A549 treated with dexamethasone at 1 μM for 4 hours (cell line): ENCODE measurements at places on chromosomes 7 and 10. TPM values are rescaled to one million over a fixed set of nuclear protein-coding genes. Genes with fewer than 3 reads are reported as not detected.

Gene JCAD
- 20.7 to 26.0 TPM (median 23.9 TPM) in 5 replicates for total RNA-seq

Gene INPP5A
- total RNA-seq = 12.1 to 14.6 TPM (median 13.5 TPM) in 5 replicates

Gene PDZD7
- total RNA-seq = 0.35 to 0.94 TPM (median 0.81 TPM) in 5 replicates

Gene ABHD11
- total RNA-seq = 17.2 to 24.8 TPM (median 22.6 TPM) in 5 replicates

Gene GRM3
- total RNA-seq = not detected in 5 replicates

Gene CALHM3
- total RNA-seq = 0.22 to 0.42 TPM (median 0.31 TPM) in 5 replicates

Gene DNMBP
- 17.8 to 26.3 TPM (median 20.9 TPM) in 5 replicates for total RNA-seq

Gene PRF1
- total RNA-seq = 0.02 to 0.16 TPM (median 0.05 TPM) in 3 of 5 replicates, not detected in the others

Gene C10orf67
- total RNA-seq = 0.06 to 0.09 TPM (median 0.07 TPM) in 3 of 5 replicates, not detected in the others

Gene EVX1
- total RNA-seq = 0.07 to 0.19 TPM (median 0.13 TPM) in 5 replicates

Gene C10orf105
- 0.02 TPM in 2 of 5 replicates, not detected in the others for total RNA-seq

Gene CARD11
- total RNA-seq = 2.1 to 2.7 TPM (median 2.3 TPM) in 5 replicates

Gene SEPTIN7
- 191 to 228 TPM (median 211 TPM) in 5 replicates for total RNA-seq

Gene PTF1A
- not detected in 5 replicates for total RNA-seq

Gene AMZ1
- total RNA-seq = 0.02 to 0.12 TPM (median 0.08 TPM) in 5 replicates

Gene AGFG2
- 29.4 to 57.4 TPM (median 50.2 TPM) in 5 replicates for total RNA-seq

Gene LIPN
- total RNA-seq = not detected in 5 replicates

Gene CDNF
- total RNA-seq = 0.86 to 2.1 TPM (median 1.3 TPM) in 5 replicates

Gene RPEL1
- total RNA-seq = 0.05 TPM in 2 of 5 replicates, not detected in the others

Gene ZCCHC24
- total RNA-seq = 2.2 to 3.7 TPM (median 3.3 TPM) in 5 replicates

Gene CCL24
- total RNA-seq = not detected in 5 replicates

Gene CDH23
- total RNA-seq = 2.0 to 3.2 TPM (median 2.6 TPM) in 5 replicates

Gene OR6B1
- not detected in 5 replicates for total RNA-seq

Gene TMEM176B
- 0.12 to 0.22 TPM (median 0.14 TPM) in 3 of 5 replicates, not detected in the others for total RNA-seq

Gene DOCK1
- 20.8 to 29.5 TPM (median 27.7 TPM) in 5 replicates for total RNA-seq

Gene KMT2E
- total RNA-seq = 14.1 to 25.2 TPM (median 21.0 TPM) in 5 replicates

Gene NPC1L1
- 0.06 to 0.12 TPM (median 0.09 TPM) in 5 replicates for total RNA-seq

Gene EPO
- total RNA-seq = 0.06 TPM in 1 of 5 replicates, not detected in the others

Gene INMT
- not detected in 5 replicates for total RNA-seq

Gene MLXIPL
- 1.1 to 1.6 TPM (median 1.1 TPM) in 5 replicates for total RNA-seq

Gene IKZF1
- total RNA-seq = not detected in 5 replicates

Gene PRKG1
- 0.01 TPM in 3 of 5 replicates, not detected in the others for total RNA-seq

Gene THNSL1
- 3.2 to 4.7 TPM (median 4.5 TPM) in 5 replicates for total RNA-seq

Gene ELFN1
- 0.24 to 0.37 TPM (median 0.33 TPM) in 5 replicates for total RNA-seq

Gene WEE2
- not detected in 5 replicates for total RNA-seq

Gene HOGA1
- total RNA-seq = 1.9 to 3.2 TPM (median 2.3 TPM) in 5 replicates

Gene KIAA1217
- total RNA-seq = 1.0 to 1.9 TPM (median 1.4 TPM) in 5 replicates

Gene ATOH7
- total RNA-seq = 0.09 to 0.33 TPM (median 0.21 TPM) in 5 replicates

Gene CYP2C19
- 0.11 TPM in 1 of 5 replicates, not detected in the others for total RNA-seq

Gene ELN
- total RNA-seq = 0.12 to 0.25 TPM (median 0.16 TPM) in 5 replicates

Gene VWA2
- 0.05 to 0.06 TPM (median 0.06 TPM) in 3 of 5 replicates, not detected in the others for total RNA-seq

Gene MUC3A
- total RNA-seq = 13.2 to 27.0 TPM (median 23.2 TPM) in 5 replicates

Gene METTL27
- 6.8 to 10.4 TPM (median 10.2 TPM) in 5 replicates for total RNA-seq

Gene TSPAN15
- 80.7 to 104 TPM (median 99.7 TPM) in 5 replicates for total RNA-seq
